ENCODE measurements at places on chromosomes 3 and 15. TPM values are rescaled to one million over a fixed set of nuclear protein-coding genes. Genes with fewer than 3 reads are reported as not detected.

Gene HMCES
- 29.1 TPM for total RNA-seq

Gene ALCAM
- total RNA-seq, result 93.4 TPM

Gene LZTFL1
- 13.2 TPM for total RNA-seq

Gene TRMT10C
- 25.2 TPM for total RNA-seq

Gene XCR1
- total RNA-seq, result not detected

Gene TMEM266
- total RNA-seq, result under 0.01 TPM

Gene PAK6
- 3.5 TPM for total RNA-seq

Gene MED12L
- 0.17 TPM for total RNA-seq

Gene ZSCAN29
- total RNA-seq, result 9.2 TPM

Gene NEIL1
- total RNA-seq, result 2.1 TPM

Gene PRTG
- total RNA-seq, result 4.2 TPM

Gene CYP8B1
- total RNA-seq, result not detected

Gene AHSG
- total RNA-seq, result not detected

Gene CACNA1D
- under 0.01 TPM for total RNA-seq

Gene GASK1A
- total RNA-seq, result 1.2 TPM

Gene MAPKAPK3
- total RNA-seq, result 40.3 TPM

Gene COL8A1
- 84.6 TPM for total RNA-seq

Gene CCR3
- total RNA-seq, result not detected

Gene TRPM1
- not detected for total RNA-seq

Gene PLA1A
- total RNA-seq, result not detected

Gene NGRN
- 76.5 TPM for total RNA-seq

Gene FETUB
- total RNA-seq, result not detected

Gene MST1R
- 0.50 TPM for total RNA-seq

Gene RARRES1
- 36.8 TPM for total RNA-seq

Gene PLSCR4
- 4.6 TPM for total RNA-seq

Gene RPS17
- 3,119 TPM for total RNA-seq
